Uterus (tissue), 4 donors: ENCODE measurements at places on chromosomes 7 and 10.

DNA sequence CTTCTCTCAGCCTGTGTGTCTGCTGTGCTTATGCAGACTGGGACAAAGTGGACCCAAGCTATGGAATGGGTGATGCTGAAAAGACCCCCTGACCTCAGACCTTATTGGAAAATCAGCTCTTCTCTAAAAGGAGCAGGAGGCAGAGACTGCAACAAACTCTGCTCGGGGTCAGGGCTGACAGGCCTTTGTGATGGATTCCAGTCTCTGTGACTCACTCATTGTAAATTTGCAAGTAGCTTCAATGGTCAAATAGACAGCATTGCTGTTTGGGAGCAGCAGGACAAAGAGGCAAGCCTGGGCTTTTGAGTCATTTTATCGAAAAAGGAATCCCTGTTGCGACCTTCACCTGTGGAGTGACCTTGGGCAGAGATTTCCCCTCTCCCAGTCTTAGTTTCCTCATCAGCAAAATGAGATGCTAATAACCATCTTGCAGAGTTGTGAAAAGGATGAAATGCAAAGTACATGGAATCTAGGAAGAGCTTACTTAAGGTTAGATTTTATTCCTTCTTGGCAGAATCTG, 26.1 kb upstream of the GPR26 start:
- DNase-seq: no peak

- no peak for DNase-seq
Observed at GRCh38 chr7:120684463-120684862, 173.5 kb downstream of the TSPAN12 start.

GRCh38 chr10:118753331-118754228, 1.2 kb downstream of the CACUL1 start:
- DNase-seq: no peak

DNA sequence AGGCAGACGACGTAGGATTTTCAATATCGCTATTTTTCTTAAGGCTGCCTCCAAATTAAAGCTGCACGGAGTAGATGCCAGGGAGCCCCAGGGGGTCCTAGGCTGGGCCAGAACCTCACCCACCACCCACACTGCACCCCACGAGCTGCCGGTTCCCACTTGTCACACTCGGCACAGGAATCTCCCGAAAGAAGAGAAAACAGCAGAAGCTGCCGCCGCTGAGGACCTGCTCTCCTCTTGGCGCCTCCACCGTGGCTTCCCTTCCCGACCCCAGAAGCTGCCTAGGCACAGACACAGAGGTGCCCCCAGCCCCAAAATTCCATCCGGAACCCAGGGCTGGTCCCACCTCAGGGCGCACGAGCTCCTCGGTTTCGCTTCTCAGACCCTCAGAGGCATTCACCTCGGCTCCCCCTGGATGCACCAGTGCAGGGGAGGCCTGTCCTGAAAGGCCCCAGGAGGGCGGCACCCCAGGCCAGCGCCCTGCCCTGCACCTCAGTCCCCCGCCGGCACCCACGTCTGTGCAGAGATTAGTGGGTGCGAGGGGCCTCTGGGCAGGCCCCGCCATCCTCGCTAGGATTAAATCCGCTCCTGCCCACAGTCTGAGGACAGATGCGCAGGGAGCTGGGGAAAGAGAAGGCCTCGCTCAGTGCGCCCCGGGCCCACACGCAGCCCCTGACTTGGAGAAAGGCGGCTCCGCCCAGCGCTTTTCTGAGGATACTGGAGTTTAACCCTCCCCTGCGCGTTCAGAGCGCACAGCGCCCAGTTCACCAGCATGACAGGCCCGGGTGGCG, 99.2 kb downstream of the PTPRN2 start:
- no peak for DNase-seq

DNA sequence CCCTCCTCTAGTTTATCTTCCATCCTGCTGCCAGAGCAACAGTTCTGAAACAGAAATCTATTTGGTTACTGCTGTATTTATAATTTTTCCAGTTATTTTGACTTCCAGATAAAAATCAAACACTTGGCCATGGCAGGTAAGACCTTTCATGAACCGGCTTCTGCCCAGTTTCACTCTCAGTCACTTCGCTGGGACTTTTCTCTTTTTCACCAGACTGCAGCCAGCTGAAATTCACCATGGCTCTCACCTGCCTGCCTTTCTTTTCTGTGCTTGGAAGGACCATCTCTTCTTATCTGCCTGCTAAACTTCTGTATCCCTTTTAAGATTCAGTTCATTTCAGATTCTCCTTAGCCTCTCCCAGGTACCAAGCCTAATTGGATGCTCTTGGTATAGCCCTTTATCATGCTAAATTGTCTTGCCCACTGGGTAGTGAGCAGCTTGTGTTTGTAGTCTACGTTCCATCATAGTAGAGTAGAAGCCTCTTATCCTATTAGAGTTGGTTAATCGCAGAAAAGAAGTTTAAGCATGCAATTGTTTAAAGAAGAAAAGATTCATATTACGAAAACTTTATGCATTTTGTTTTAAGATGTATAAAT, 71.7 kb downstream of the TAF3 start:
- DNase-seq: no peak

GRCh38 chr7:2864999-2865670, 21.0 kb upstream of the GNA12 start:
- peak; percentile 73 for DNase-seq

- no peak for DNase-seq
Observed at GRCh38 chr7:80896906-80897598, 21.8 kb downstream of the SEMA3C start.

DNA sequence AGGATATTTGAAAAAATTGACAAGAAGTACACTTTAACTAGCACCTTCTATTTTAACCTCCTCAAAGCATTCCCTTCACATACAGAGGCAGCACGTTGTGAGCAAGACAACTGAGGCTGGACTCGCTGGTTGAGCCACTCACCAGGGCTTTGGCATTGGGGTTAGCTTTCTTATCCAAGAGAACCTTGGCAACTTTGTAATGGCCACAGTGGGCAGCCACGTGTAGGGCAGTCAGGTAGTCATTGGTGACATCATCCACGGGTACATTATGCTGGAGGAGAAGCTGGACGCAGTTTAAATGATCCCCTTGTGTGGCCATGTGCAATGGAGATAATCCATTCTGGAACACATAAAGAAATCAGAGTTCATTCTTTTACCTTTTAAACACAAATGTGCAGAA, 181.8 kb downstream of the ANK3 start:
- no peak for DNase-seq

GRCh38 chr10:105840288-105840770, 1199.2 kb downstream of the SORCS3 start:
- no peak for DNase-seq

DNA sequence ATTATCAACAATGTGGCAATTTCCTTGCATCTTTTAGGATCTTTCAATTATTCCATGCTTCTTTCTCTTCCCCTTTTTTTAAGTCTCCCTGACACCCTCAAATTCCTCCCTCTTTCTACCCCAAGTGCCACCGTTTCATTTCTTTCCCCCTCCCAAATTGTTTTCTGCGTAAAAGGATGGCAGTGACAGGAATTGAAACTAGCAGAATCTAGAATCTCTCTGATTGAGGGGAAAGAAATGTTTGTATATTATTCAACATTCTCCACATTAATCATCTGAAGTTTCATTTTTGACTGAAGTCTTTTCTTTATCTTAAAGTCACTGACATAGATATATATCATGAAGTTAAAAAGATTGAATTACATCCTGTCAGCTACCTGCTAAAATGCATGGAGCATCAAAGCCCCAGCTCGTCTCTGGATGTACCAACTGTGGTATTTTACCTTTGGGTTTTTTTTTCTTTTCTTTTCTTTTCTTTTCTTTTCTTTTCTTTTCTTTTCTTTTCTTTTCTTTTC, 633.5 kb downstream of the SORCS3 start:
- no peak for DNase-seq

DNA sequence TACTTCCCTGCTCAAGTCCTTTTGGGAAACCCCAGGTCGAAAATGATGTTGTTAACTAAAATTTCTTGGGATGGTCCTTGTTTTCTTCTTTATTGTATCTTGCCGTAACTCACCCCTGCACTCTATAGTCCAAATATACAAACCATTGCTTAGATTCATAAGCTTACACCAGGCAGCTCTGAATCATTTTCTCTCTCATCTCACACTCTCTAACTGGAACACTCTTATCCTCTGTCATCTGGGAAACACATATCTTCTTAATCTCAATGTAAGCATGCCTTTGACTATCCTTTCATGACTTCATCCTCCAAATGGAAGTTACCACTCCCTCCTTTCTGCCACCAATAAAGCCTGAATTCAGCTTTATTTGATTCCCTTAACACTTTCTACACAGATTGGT, 175.8 kb upstream of the ANK3 start:
- no peak for DNase-seq

DNA sequence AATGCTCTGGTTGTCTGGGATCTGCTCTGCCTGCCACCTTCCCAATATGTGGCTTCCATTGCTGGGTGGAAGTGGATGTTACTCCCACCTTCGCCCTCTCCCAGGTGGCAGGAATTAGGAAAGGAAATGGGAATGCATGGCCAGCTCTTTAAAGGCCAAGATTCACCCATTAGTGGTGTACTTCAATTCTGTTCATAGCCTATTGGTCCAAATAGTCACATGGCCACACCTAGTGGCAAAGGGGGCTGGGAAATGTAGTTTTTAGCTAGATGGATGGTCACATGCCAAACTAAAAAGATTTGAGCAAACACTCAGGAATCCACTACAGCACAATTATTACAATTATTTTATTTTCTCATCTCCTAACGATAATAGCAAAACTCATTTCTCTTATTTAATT, 135.1 kb downstream of the NPY start:
- no peak for DNase-seq

GRCh38 chr7:34727464-34727995, 69.5 kb downstream of the NPSR1 start:
- no peak for DNase-seq

- DNase-seq: no peak
Observed at GRCh38 chr10:78910886-78911285, 157.9 kb upstream of the ZMIZ1 start.

GRCh38 chr7:11300241-11300640, 326.6 kb downstream of the PHF14 start:
- no peak for DNase-seq

- no peak for DNase-seq
Observed at GRCh38 chr7:24325708-24326107, 41.7 kb downstream of the NPY start.

DNA sequence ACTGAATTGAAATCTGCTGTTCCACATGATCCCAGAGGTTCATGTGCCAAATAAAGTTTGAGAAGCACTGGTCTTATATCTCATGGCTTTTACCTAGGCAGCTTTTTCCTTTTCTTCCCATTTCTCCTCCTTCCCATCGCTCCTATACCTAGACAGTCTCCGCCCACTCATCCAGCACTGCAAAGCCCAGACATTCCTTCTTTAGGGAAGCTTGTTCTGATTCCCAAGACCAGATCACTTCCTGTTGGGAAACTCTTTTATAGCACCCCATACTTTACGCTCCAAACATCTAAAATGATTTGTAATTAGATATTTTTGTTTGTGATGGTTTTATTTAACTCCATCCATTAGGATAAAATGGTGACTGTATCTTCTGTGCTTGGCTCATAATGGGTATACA, 75.9 kb downstream of the BMPER start:
- DNase-seq: no peak

GRCh38 chr10:92064506-92064905, 140.9 kb downstream of the BTAF1 start:
- DNase-seq: no peak

DNA sequence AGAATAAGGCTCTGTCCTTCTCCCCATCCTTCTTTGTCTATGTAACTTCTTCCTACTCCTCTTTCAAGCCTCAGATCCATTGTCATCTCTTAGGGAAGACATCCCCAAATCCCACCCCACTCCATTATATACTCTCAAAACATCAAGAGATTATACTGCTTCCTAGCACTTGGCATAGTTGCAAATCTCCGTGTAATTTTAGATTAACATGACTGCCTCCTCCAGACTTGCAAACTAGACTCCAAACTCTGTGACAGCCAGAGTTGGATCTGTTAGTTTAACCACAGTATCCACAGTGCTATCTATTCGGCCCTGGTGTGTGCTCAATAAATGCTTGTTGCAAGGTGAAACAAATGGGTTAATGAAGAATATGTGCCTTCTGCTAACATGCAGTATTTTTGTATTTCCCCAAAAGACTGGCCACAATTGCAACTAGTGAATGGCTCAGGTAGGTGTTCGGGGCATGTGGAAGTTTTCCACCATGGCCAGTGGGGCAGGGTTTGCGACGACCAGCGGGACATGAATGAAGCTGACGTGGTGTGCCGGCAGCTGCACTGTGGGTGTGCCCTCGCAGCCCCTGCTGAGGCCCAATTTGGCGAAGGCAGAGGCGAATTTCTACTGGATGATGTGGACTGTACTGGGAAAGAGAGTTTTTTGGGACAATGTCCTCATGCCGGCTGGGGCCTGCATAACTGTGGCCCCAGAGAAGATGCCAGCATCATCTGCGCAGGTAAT, 34.5 kb upstream of the C10orf120 start:
- DNase-seq: no peak

GRCh38 chr7:139153832-139154231, 44.3 kb upstream of the ZC3HAV1 start:
- no peak for DNase-seq

DNA sequence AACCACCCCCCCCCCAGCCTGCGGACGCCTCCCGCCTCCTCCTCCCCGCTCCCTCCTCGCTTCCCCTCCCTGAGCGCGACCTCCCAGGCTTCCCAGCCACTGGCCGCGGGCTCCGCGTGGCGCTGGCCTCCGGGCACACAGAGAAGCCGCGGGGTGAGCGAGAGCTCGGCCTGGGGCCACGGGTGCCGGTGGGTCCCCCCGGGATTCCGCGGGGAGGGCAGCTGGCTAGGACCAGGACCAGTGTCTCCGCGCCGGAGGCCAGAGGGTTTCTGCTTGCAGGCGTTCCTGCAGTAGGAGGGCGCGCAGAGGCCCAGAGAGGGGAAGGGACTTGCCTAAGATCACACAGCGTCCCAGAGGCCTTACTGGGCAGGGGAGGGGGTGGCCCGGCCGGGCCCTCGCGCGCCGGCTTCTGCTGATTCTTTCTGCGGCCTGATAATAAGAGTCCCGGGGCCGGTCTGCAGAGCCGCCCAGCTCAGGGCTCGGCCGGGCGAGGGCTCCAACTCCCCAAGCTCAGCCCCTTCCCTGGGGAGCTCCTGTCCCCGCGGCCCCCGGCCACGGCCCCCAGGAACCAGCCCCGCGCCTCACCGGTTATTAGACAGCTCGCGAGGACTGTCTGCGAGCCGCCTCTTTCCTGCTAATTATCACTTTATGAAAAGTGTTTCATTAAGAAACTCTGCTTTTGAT, 10.1 kb downstream of the UNCX start:
- no peak for DNase-seq
